ENCODE measurements at places on chromosomes 16 and 17. TPM values are rescaled to one million over a fixed set of nuclear protein-coding genes. Genes with fewer than 3 reads are reported as not detected.

The ASPHD1 gene
- 5.4 TPM for total RNA-seq

The WNT9B gene
- total RNA-seq: not detected

The SDR42E1 gene
- total RNA-seq: 10.3 TPM

The MAP2K3 gene
- total RNA-seq: 34.6 TPM

The LGALS9B gene
- 2.5 TPM for total RNA-seq

The CNTNAP4 gene
- total RNA-seq: not detected

The MRPL58 gene
- 80.0 TPM for total RNA-seq

The FLII gene
- total RNA-seq: 275 TPM

The SYT17 gene
- 3.0 TPM for total RNA-seq

The ABCC6 gene
- not detected for total RNA-seq

The KRT39 gene
- not detected for total RNA-seq

The ACSM3 gene
- total RNA-seq: 0.88 TPM

The HSD17B1 gene
- 5.7 TPM for total RNA-seq

The NEURL4 gene
- 22.5 TPM for total RNA-seq

The KRTAP9-2 gene
- not detected for total RNA-seq

The SSTR5 gene
- not detected for total RNA-seq

The TOP2A gene
- total RNA-seq: 102 TPM

The TADA2A gene
- total RNA-seq: 13.0 TPM

The HBZ gene
- not detected for total RNA-seq

The MEIOB gene
- total RNA-seq: not detected

The TBC1D28 gene
- not detected for total RNA-seq

The OR3A2 gene
- total RNA-seq: not detected

The MARF1 gene
- 13.9 TPM for total RNA-seq

The KRTAP9-4 gene
- total RNA-seq: not detected

The ZNF469 gene
- 0.60 TPM for total RNA-seq

The SLC13A2 gene
- total RNA-seq: not detected

The IL34 gene
- total RNA-seq: 0.63 TPM

The TMIGD1 gene
- total RNA-seq: not detected

The ALOX12B gene
- total RNA-seq: 3.5 TPM

The NKD1 gene
- 0.19 TPM for total RNA-seq

The CBX8 gene
- 3.0 TPM for total RNA-seq

The CES4A gene
- 0.65 TPM for total RNA-seq

The C16orf92 gene
- total RNA-seq: not detected

The TNFRSF12A gene
- total RNA-seq: 319 TPM

The TMEM11 gene
- total RNA-seq: 31.0 TPM

The DOC2A gene
- 0.71 TPM for total RNA-seq

The DNASE1L2 gene
- total RNA-seq: 0.21 TPM

The SAMD14 gene
- total RNA-seq: not detected

The ZNF287 gene
- 5.9 TPM for total RNA-seq

The C17orf113 gene
- total RNA-seq: 0.74 TPM

The OTOP2 gene
- total RNA-seq: 0.42 TPM

The SLC52A1 gene
- 0.70 TPM for total RNA-seq

The NPIPA5 gene
- total RNA-seq: not detected

The ZNF597 gene
- 1.8 TPM for total RNA-seq

The KRTAP2-1 gene
- not detected for total RNA-seq

The CRHR1 gene
- total RNA-seq: not detected

The NLRC3 gene
- not detected for total RNA-seq

The C16orf95 gene
- 1.7 TPM for total RNA-seq

The HEXD gene
- total RNA-seq: 9.2 TPM
